CD4-positive, alpha-beta T cell treated with Interferon alpha-2 for 1 hour (primary cell): ENCODE measurements at places on chromosomes 13 and 19.

- no peak for DNase-seq
These were observed 111.4 kb upstream of the USP29 start for GRCh38 chr19:57008432-57008831.

DNA sequence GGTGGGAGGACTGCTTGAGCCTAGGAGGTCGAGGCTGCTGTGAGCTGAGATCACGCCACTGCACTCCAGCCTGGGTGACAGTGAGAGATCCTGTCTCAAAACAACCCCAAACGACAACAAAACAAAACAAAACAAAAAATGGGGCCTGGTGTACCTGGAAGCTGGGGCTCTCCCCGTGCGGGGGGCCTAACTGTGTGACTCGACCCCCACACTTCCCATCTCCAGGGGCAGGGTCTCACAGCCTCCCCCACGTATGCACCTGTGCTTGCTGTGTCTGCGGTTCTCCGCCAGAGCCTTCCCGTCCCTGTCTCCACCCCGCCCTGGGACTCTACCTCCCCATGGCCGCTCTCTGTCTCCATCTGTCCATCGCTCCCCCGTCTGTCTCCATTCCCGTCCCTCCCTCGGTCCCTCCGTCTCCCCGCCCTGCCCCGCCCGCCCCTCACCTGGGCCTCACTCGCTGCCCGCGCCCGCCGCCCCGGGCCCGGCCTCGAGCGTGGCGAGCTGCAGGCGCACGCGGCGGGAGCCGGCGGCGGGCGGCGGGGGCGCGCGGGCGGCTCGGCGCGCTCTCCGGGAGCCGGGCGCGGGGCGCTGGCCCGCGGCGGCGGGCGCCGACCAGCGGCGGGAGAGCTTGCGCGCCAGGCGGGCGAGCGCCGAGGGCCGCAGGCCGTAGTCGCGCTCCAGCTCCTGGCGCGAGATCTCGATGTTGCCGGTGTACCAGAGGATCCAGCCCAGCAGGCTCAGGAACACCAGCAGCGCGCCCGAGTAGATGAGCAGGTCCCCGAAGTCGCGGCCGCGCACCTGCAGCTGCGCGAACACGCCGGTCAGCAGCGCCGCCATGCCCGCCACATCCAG, 587 bp downstream of the TMEM238 start:
- peak; percentile 38 for DNase-seq

- DNase-seq = no peak
These were observed 687.2 kb upstream of the KLHL1 start for GRCh38 chr13:70795484-70795883.

GRCh38 chr13:81293594-81294164, 952.8 kb upstream of the SPRY2 start:
- DNase-seq = no peak

DNA sequence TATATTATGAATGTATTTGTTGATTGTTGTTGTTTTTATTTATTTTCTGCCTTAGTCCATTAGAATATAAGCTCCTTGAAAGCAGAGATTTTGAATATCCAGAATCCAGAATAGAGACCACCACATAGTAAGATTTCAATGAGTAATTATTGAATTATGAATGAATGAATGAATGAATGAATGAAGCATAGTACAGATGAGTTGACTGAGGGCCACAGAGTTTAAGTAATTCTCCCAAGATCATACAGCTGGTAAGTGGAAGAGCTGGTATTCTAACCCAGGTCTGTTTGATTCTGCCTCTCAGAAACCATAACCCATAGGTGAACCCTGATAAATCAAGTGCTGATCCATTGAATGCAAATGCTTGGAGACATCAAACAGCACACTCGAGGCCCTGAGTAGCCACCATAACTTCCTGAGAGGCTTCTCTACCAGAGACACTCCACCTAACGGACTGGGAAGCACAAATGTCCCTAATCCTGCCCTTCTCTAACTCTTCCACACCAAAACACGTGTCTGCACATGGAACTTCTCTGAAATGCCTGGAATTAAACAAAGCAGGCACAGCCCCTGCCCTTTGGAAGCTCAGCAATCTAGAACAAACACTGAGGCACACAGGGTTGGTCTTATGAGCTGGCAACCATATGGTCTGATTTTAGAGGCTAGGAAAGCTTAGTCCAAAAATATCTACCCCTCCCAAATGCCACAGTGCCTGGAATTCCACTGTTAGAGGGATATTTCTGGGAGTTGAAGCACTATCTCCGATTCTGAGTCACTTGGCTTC, 190.1 kb downstream of the FOXO1 start:
- no peak for DNase-seq

GRCh38 chr13:104372095-104372655, 1306.0 kb upstream of the SLC10A2 start:
- DNase-seq = no peak

- DNase-seq = no peak
These were observed 240.2 kb downstream of the RGCC start for GRCh38 chr13:41697578-41697977.

DNA sequence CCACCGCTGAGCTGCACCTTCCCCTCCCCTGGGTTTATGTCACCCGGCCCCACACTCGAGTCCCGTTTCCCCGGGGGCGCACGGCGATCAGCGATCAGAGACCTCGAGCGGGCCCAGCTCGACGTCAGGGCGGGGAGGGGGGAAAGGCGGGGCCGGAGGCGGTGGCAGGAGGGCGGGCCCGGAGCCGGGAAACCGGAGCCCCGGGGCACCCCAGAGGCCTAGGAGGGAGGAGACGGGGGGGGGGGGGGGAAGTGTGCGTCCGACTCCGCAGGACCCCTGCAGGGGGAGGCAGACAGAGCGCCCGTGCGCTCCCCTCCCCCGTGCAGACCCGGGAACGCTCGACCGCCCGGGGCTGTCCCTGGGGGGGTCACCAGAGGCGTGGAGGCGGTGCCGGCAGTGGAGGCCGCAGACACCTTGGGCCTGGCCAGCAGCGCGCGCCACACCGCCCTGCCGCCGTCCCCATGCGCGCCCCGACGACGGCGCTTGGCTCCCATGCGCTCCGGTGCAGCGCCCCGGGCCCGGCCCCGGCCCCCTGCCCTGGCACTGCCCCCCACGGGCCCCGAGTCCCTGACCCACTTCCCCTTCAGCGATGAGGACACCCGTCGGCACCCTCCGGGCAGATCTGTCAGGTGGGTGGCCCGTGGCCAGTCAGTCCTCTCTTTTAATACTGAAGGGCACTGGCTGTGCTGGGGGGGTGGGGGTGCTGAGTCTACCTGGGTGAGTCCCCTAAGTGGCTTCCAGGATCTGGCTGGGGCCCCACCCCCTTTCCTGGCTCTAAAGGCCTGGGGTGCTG, 11.8 kb downstream of the PDE4A start:
- DNase-seq = peak; percentile 86

DNA sequence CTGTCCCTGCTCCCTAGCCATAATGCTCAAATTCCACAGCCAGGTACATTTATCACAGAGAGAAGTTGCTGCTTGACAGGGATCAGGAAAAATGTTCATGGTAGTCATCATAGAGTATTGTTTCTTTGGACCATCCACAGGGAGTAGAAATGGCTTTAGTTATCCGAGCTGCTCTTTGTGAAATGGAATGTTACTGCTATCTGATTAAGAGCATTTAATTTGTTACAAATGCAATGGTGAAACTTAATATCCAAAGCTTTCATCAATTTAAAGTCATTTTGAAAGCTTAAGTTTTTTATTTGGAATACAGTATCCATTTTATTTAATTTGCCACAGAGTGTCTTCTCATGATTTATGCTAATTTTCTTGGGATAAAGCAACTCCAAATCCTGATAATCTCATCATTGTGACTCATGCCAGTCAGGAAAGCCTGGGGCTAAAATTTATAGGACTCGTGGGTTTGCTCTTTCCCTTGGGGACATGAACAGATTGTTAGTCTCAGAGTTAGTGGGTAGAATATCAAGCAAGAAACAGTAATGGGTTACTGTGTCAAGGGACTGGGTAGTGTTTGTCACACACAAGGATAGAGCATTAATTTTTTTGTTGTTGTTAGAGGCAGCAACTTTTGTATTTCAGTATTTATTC, 59.8 kb downstream of the SCEL start:
- DNase-seq = no peak

DNA sequence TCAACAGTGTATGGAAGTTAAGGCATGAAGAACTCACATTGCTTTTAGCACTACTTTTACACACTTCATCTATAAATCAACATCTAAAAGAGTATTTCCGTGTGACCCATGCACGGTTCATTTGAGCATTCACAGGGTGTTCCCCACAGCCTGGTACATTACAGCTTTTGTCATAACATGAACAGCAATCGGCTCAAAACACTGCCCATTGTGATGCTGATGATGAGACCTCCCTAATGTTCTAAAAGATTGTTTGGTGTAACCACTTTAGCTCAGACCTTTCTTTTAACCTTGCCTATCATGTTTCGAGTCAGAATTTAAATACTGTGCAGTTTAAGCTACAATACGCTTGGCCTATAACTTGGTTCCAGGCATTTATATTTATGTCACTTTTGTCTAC, 4.1 kb upstream of the KLF5 start:
- DNase-seq = no peak

- no peak for DNase-seq
These were observed 224.8 kb downstream of the LMO7 start for GRCh38 chr13:75860935-75861334.

DNA sequence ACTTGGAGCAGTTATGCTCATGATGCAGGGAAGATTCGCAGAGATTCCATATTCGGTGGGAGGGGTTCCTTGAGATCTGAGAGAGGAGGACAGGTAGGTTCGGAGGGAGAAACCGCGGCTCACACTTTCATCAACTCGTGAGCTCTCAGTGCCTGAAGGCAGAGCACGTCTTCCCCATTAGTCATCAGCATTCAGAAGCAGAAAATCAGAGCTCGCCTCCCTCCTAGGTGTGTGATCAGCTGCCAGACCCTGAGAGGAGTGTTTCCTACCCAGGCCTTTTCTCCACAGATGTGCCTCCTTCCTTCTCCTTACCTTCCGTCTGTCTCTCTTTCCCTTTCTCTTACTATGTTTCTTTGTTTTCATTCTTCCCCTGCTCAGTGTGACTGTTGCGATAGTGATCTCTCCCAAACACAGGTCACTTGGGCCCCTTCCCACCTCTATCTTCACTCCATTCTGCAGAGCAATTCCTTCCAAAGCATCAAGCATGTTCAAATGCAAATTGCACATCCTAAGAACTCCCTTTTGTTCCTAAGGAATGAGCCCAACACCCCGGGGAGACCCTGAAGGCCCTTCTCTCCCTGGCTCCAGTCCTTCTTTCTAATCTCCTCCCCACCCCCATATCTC, 389.5 kb downstream of the UQCRFS1 start:
- DNase-seq = no peak

- DNase-seq = no peak
These were observed 362 bp downstream of the ZNF557 start for GRCh38 chr19:7069904-7070226.

DNA sequence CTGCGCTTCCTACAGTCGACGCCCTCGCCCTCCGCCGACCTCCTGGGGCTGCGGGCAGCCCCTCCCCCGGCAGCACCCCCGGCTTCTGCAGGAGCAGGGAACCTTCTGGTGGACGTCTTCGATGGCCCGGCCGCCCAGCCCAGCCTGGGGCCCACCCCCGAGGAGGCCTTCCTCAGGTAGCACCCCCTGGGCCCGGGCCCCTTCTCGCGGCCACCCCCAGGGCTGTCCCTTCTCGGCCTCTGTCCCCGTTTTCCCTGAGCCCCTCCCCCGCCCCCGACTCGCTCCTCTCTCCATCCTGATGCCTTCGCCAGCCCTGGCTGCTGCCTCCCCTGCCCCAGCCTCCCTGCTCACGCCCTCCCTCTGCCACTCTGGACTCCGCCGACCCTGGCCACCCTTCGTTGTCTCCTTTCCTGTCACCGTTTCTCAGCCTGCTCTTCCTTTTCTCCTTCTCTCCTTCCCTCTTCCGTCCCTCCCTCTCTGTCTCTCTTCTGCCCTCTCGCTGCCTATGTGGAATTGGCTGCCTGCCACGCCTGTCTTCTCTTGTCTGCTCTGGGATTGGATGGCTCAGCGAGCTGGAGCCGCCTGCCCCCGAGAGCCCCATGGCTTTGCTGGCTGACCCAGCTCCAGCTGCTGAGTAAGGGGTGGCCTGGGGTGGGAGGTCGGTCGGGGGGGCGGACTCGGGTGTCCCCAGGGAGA, 11.0 kb downstream of the FUZ start:
- DNase-seq = no peak

DNA sequence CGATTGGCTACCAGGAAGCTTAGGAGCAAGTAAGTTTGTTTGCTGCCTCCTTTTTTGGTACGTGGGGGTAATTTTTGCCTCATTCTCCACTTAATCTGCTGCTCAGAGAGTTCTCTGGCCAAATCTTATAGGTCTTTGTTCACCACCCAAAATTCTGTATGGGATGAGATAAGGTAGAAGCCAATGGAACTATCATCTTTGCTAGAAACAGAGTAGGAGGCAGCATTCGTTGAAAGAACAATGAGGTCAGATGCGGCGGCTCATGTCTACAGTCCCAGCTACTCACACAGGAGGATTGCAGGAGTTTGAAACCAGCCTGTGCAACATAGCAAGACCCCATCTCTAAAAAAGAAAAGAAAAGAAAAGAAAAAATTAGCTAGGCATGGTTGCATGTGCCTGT, 5.0 kb upstream of the DNAAF3 start:
- DNase-seq = no peak

DNA sequence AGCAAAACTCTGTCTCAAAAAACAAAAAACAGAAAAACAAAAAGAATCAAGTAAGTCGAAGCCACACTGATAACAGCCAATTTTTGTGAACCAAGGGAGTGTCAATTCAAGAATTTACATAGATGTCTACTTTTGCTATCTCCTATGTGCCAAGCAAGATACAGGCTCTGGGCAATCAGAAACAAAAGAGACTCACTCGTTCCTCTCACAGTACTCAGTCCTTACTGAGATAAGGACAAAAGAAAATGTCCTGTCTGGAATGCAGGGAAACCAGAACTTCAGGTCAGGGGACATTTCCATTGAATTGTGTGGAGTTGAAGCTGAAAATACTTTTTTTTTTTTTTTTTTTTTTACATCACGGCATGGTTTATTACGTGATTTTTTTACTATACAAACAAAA, 53.0 kb downstream of the NLRP12 start:
- DNase-seq = no peak

DNA sequence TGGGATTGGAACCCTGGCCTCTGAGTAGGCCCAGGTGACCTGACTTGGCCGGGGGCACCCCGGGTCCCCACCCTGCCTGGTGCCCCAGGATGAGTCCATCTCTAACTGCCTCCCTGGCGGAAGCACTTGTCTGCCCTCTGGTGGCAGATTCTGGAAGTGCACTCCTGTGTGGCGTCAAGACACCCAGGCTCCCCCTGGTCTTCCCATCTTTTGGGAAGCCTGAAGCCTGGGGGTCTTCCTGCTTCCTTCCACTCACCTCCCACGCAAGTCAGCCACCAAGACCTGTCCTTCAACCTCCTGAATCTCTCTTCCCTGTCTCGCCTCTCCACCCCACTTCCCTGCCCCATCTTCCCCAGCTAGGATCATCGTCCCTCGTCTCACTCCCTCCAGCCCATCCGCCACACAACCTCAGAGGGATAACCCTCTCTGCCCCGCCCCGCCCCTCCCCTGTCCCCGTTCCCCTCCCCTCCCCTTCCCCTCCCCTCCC, 7.4 kb downstream of the RABAC1 start:
- DNase-seq = peak; percentile 86

- DNase-seq = no peak
These were observed 12.3 kb upstream of the ISYNA1 start for GRCh38 chr19:18450021-18450930.

GRCh38 chr13:60661521-60661920, 264.5 kb downstream of the TDRD3 start:
- no peak for DNase-seq

GRCh38 chr19:41993612-41994483, at the start of gene ATP1A3:
TSS of gene ATP1A3 (minus strand) at chr19:41994230. CDS start at chr19:41994076, 154 bp downstream.
- peak; percentile 74 for DNase-seq
